ENCODE measurements at places on chromosomes 16 and 17.

GRCh38 chr17:62807812-62808575 is at the start of gene MARCHF10:
TSS of gene MARCHF10 (minus strand) at chr17:62808314. CDS start at chr17:62801735, 6,579 bp downstream.
- DNase-seq, result no peak

GRCh38 chr16:17566075-17566474 is 95.3 kb upstream of the XYLT1 start:
- no peak for DNase-seq

- no peak for DNase-seq
Observed at GRCh38 chr16:83530293-83530692, 277.5 kb upstream of the HSBP1 start.

DNA sequence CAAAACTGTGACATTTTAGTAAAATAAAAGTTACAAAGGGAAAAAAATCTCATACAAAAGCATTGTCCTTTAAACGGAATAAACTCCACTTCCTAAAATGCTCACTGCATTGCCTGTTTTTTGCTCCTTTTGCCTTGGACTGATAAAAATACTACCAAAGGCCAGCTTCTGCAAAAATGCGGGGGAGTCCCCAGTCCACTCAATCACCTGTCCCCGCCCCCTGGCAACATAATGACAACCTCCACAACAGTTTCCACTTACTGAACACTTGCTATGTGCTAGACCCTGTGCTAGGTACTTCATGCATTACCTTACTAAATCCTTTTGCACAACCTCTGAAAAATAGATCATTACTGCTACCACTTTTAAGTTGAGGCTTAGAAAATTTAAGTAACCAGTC is 172.7 kb upstream of the CCL2 start:
- no peak for DNase-seq

- DNase-seq, result no peak
Observed at GRCh38 chr16:68356919-68357286, 46.1 kb downstream of the PRMT7 start.

- DNase-seq, result no peak
Observed at GRCh38 chr16:85999778-86000177, 100.8 kb downstream of the IRF8 start.

- DNase-seq, result no peak
Observed at GRCh38 chr17:58166682-58167081, at the start of gene OR4D2. TSS of gene OR4D2 (plus strand) at chr17:58166982. CDS start at chr17:58169656, 2,674 bp downstream.

GRCh38 chr17:29215717-29216116 is 30.9 kb upstream of the CRYBA1 start:
- no peak for DNase-seq

DNA sequence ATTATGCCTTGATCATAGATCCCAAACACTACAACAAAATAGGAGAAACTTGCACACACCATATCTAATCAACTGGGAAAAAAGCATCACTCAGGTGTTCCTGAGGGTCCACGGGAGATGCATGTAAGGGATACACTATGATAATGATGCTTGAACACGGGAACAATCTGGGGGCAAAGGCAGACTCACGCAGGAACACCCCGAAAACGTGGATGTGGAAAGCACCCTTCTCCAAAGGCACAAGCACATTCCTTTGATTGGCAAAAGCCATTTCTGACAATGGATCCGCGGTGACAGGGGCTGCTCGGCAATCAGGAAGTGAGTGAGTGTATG is 1.3 kb downstream of the ZNF652 start:
- no peak for DNase-seq

Data from Kasumi-1 (cell line).